ENCODE measurements at places on chromosomes 7 and 10.
A peak's percentile ranks its signal among the peaks of the same experiment; 100 is the strongest.

DNA sequence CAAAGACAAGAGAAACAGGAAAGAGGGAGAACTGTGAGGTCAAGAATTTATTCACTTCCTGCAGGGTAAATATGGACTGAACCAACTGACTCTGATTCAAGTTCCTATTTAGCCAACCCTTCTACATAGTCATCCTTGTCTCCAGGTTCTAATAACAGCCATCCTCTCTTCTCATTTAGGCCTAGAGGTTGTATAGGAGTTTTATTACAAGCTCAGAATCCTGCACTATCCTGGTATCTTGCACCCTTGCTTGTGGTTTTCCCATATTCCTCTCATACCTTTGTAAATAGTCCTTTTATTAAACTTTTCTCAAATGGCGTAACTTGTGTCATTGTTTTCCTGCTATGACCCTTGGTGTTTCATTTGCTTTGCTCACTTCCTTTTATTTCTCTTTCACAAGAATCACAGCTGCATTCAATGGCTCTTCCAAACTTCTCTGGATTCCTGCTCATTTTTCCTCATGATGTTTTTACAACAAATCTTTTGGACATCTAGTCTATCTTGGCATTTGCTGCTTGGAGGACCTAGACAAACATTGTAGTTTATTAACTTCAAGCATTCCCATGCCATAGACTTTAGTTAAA is 12.4 kb upstream of the OR2A5 start:
- no peak for DNase-seq

- DNase-seq: no peak
These were observed 75.8 kb upstream of the EN2 start for GRCh38 chr7:155381852-155382801.

GRCh38 chr7:21142081-21142480 is 285.8 kb upstream of the SP4 start:
- DNase-seq: no peak

DNA sequence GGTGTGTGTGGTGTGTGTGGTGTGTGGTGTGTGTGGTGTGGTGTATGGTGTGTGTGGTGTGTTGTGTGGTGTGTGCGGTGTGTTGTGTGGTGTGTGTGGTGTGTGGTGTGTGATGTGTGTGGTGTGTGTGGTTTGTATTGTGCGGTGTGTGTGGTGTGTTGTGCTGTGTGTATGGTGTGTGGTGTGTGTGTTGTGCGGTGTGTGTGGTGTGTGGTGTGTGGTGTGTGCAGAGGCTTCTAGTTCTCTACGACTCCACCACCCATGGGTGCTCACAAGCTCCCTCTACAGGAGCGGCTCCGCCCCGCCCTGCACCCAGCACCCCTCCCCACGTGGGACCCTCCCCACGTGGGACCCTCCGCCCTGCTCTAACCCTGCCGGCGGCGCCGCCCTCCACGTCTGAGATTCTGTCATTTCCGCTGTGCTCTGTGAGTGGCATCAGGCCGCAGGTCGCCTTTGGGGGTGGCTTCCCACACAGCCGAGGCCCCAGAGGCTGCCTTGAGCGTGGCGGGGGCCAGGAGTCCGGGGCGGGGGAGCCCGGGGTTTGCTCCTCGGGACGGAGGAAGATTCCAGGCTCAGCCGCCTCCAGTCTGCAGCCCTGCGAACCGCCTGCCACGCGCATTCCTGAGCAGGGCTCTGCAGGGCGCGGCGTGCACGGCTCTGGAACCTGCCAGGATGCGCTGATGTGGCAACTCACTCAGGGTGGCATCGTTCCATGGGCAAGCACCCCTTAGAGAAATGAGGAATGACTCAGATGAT is 37.0 kb upstream of the DNAJB6 start:
- no peak for DNase-seq

DNA sequence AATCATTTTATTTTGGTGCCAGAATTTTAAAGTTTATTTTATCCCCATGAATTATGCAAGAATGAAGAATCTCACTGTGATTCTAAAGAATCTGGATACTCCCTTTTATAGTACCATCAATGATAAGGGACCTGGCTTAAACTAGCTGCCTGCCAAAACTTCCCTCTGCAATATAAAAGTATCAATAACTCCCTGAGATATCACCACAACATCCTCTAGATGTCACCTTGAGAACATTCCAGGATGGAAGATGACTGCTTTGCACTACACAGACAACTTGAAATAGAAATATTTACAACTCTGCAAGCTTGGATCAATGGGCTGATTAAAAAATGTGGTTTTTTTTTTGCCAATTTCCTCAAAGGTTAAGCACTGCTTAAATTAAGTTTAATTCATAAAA is 142.1 kb downstream of the SLC25A13 start:
- no peak for DNase-seq

DNA sequence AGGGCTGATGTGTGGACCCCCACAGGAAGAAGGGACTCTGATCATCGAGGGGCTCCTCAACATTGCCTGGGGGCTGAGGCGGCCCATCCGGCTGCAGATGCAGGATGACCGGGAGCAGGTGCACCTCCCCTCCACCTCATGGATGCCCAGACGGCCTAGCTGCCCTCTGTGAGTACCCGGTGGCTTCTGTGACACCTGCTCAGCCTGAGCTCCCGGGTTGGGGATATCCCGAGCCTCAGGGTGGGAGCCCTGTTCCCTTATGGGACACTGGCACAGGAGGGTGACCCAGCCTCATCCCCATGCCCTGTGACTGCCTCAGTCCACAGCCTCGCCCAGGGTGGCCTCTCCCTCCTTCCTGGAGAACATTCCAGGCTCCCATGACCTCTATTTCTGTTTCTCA is 3.9 kb upstream of the DEPP1 start:
- DNase-seq: no peak

DNA sequence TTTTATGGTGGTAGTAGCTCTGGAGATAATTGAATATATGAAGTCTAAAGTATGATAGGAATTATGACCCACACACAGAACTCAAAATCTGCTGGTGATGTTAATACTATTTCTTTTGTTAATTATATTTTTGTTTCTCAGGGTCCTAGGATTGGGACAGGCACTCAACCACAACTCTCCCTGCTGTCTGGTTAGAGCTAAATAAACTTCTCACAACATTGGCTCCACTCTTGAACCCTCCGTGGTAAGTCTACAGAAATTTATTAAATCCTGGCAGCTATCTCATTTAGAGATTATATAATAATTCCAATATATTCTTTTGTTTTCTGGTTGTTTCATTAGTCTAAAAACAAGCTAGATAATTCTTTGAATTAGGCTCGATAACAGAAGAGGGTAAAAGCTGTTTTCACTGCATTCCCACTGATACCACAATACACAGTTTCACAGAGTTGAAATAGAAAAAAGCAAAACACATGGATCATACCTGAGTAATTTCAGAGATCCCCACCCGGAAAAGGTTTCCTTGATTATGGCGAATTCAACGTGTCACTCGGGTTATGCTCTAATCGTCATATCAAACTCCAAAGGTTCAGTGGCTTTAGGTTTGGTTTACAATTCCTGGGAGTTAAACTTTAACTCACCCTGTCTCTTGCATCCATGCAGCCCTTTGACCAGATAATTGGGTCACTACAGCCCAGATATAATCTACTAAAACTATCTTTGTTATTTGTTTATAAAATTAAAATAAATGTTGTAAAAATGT is at the start of gene A1CF:
TSS of gene A1CF (minus strand) at position 531 of the 763 bp plus-strand sequence. CDS start 25,687 bp downstream, outside the sequence.
- DNase-seq: no peak

GRCh38 chr10:66572700-66573099 is 353.1 kb upstream of the LRRTM3 start:
- no peak for DNase-seq

- peak; percentile 99 for DNase-seq
These were observed 243.2 kb downstream of the SNX10 start for GRCh38 chr7:26534649-26535482.

GRCh38 chr7:36677769-36678437 is 46.4 kb downstream of the AOAH start:
- DNase-seq: no peak

GRCh38 chr7:50733552-50733951 is 49.1 kb downstream of the GRB10 start:
- no peak for DNase-seq

DNA sequence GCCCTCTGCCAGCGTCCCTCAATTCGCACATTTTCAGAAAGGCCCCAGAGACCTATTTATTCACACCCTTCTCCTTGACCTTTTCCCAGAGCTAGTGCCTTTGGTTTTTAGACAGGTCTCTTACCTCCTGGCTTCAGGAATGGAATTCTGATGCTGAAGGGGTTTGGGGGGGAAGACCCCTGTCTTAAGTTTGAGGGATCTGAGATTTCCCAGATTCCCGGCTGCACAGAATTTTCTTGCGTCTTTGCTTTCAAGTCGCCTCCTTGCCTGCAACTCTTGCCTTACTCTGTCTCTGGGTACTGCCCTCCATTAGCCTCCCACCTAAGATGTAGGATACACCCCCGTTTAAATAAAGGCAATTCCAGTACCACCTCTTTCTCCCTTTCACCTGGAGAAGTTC is 1.9 kb downstream of the GATA3 start:
- no peak for DNase-seq

DNA sequence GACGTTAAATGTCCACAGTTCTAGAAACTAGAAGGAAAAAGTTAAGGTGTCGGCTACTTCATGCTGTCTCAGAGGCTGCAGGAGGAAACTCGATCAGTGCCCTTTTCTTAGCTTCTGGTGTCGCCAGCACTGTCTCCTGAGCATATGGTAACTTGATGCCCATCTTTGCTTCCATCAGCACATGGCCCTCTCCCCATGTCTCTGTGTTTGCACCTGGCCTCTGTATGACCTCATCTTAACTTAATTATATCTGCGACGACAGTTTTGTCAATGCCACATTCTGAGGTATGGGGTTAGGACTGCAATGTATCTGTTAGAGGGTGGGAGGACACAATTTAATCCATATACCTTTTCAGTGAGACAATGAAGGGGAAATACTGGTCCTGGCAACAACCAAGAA is 449.9 kb downstream of the POM121L12 start:
- DNase-seq: peak; percentile 27

DNA sequence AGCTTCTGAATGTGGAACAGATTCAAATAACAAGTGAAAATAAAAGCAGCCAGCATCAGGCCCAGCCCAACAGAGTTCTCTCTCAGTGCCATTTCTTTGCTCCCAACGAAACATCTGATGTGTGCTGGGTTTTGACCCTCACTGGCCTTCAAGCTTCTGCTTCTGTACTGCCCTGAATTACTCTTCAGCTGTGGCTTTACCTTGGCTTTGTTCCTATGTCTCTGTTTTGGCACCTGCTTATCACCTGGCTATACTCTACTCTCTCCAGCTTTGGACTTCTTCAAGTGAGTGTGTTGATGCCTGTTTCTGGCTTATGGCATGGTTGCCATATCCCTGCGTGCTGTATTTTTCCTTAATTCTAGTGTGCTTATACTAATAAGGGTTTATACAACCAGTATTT is 768.3 kb downstream of the SORCS1 start:
- DNase-seq: no peak

DNA sequence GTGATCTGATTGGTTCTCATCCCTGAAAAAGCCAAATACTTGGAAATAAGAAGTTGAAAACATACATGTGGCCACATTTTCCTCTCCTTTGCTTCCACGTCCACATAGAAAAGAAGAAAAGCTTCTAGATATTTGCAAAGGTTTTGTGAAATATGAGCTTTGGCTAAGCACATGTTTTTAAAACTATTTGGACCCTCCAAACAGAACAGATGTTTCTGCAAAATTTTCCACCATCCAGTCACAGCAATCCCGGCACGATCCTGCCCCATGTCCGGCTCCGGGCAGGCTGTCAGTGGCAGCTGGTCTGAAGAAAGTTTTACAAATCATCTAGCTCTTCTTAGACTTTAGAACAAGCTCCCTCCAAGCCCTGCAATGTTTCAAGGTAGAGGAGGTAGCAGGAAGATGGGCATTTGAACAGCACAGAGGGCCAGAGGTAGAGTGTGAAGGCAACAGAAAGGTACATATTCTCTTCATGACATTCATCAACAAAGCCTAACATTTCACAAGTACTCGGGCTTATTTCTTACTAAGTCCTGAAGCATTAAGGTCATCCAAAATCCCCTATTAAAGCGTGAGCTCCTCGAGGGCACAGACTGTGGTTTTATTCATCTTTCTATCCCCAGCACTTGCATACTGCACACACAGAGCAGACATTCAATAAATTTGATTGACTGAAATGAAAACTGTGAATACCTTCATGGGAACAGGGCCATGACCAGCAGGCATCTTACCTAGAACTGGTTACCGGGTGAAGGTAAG is 110.1 kb downstream of the JAZF1 start:
- no peak for DNase-seq

- no peak for DNase-seq
These were observed 31.2 kb downstream of the LRRC4 start for GRCh38 chr7:128000048-128000447.

- DNase-seq: no peak
These were observed 17.6 kb upstream of the LAMB1 start for GRCh38 chr7:108020585-108020984.

DNA sequence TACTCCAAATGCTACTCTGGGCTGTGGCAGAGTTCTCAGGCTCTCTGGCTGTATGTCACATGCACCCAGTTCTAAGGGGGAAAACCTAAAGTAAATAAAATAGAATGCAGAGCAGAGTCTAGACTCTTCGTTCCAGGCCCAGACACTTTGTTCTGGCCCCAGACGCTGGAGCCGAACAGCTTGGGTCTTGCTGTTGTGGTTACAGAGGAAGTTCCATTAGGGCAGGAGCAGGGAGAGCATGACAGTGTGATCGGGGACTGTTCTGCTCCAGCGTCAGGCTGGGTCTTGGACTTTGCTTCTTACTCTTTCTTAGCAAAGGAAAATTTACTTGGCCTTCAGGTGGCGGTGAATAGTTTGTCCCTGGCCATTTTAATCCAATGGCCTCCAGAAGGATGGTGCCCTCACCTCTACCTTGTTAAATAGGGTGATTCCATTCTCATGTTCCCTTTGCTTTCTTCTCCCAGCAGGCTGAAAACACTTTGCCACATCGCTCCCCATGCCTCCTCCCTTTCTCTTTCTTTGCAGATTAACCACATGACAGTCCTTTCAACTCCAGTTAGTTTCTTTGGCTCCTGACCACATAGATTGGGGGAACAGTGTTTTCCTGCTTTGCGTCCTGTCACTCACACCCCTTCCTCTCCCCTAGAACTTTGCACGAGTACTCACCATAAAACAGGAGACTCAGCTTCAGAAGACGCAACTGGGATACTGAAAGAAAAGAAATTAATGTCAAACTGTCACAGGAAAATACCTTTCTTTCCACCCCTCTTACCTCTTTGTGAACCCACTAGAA is 730.8 kb downstream of the SUGCT start:
- DNase-seq: no peak

DNA sequence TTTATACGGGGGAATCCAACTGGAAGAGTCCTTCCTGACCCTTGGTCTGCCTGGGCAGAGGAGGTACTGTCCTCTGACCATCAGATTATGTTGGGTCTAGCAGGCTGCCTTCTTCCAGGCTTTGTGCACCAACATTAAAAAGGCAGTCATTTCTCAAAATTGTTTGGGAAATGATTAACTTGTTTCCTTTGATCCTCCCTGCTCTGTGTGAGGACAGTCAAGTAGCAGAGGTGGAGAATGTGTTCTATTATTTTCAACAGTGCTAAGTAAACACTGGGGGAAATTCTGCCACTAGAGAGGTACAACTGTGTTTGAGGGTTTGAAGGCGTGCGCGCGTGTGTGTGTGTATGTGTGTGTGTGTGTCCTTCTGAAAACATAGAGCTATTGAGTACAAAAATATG is 20.6 kb downstream of the ACSL5 start:
- no peak for DNase-seq

GRCh38 chr10:122733443-122733842 is 33.8 kb upstream of the C10orf120 start:
- no peak for DNase-seq

- peak; percentile 59 for DNase-seq
These were observed 121.5 kb upstream of the PRR15 start for GRCh38 chr7:29442146-29442545.

GRCh38 chr7:1881946-1882345 is 211.9 kb downstream of the ELFN1 start:
- DNase-seq: no peak

GRCh38 chr10:12308057-12308456 is 41.3 kb upstream of the CAMK1D start:
- DNase-seq: no peak
